Activated CD8-positive, alpha-beta T cell treated with anti-CD3 and anti-CD28 coated beads, Interleukin-2, amount 10 ng/mL, durations not matched to agents 7 days and 5 days (primary cell): ENCODE measurements at places on chromosomes 16 and 17.

DNA sequence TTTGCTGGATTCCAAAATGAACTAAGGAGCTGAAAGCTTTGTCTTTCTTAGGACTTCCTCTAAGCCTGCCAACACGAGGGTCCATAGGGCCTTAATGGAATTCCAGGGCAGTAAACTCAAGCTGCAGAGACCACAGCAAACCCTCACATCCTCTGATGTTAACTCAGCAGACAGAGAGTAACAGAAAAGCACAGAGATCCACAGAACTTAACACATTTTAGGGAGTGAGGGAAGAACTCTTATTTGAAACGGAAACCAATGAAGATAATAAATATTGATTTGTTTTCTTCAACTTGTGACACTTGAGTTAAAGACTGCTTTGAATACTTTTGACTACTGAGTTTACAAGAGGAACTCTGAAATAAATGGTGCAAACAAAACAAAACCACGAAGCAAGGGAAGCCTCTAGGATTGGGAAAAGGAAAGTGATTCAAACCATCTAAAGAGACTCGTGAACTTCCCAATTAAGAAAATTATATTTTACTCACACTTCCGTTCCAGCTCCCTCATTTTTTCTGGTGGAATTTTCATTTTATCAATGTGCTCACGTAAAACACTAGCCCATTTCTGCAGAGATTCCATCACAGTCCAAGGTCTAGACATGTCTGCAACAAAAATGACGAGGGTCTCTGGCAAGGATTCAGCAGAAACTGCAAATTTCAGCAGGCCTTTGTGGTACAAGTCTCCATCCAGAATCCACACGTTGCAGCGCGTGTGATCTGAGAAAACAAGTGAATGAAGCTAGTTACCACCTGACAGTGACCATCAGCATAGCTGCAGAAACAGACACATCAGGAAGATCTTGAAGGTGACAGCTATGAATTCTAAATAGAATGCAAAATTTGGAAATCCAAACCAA is 9.2 kb downstream of the DYNC1LI2 start:
- H3K27ac ChIP-seq = no peak overlapping the region
- no peak for DNase-seq
- peaks cover 40% of the 10 kb centered on the region for H3K4me1 ChIP-seq
- no peaks in the 10 kb centered on the region for H3K27me3 ChIP-seq

- DNase-seq = no peak
- peak overlapping the region; percentile 93 for H3K27ac ChIP-seq
- no peaks in the 10 kb centered on the region for H3K36me3 ChIP-seq
- peak overlapping the region; percentile 89 for H3K4me3 ChIP-seq
- H3K4me1 ChIP-seq = peaks cover 41% of the 10 kb centered on the region
These were observed 2.1 kb upstream of the ESRP2 start for GRCh38 chr16:68238029-68238345.

DNA sequence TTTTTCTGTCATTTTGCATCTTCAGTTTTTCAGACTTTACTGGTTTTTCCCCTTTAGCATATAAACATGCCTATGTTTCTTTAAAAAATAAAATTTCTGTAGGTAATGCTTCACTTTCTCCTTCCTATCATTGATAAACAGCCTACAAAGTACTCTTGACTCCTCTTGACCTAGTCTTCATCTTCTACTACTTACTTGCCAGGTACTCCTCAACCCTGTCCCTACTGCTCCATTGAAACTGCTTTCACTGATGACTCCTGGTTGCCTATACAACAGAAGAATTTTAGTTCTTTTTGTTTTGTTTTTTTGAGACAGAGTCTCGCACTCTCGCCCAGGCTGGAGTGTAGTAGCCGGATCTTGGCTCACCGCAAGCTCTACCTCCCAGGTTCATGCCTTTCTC is 7.0 kb downstream of the DDX42 start:
- peak; percentile 12 for DNase-seq
- H3K4me3 ChIP-seq = no peak overlapping the region
- H3K27me3 ChIP-seq = no peaks in the 10 kb centered on the region
- H3K27ac ChIP-seq = no peak overlapping the region

GRCh38 chr16:22937169-22937568 is 123.2 kb downstream of the HS3ST2 start:
- peaks cover 14% of the 10 kb centered on the region for H3K27me3 ChIP-seq
- H3K4me1 ChIP-seq = no peaks in the 10 kb centered on the region
- DNase-seq = no peak
- no peak overlapping the region for H3K27ac ChIP-seq

DNA sequence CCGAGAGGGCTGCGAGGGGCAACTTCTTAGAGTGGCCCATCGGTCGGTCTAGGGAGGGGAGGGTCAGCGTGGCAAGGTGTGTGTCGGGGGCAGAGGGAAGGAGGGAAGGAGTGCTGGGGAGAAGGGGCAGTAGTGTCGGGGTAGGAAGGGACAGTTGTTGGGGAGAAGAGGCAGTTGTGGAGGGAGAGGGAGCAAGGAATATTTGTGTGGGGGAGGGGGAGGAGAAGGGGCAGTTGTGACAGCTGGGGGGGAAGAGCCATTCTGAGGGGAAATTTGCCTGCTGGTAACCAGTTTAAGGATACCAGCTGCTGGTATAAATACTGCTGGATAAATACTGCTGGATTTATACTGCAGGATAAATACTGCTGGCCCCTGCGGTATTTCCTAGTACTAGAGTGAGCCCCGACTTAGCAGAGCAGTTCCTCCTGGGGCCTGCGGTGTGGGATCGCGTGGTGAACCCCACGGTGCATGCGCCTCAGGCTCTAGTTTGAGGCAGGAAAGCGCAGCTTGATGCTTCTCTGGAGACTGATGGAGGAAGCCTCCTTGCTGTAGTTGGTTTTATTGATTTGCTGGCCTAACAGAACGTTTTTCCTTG is 309 bp downstream of the DNAH2 start:
- DNase-seq = peak; percentile 86
- peak overlapping the region; percentile 82 for H3K4me3 ChIP-seq
- H3K27ac ChIP-seq = peak overlapping the region; percentile 25
- H3K4me1 ChIP-seq = peaks cover 39% of the 10 kb centered on the region
- H3K27me3 ChIP-seq = peaks cover 60% of the 10 kb centered on the region

- H3K4me1 ChIP-seq = peaks cover 40% of the 10 kb centered on the region
- no peak overlapping the region for H3K27ac ChIP-seq
- H3K36me3 ChIP-seq = no peaks in the 10 kb centered on the region
These were observed 20.8 kb upstream of the PLLP start for GRCh38 chr16:57305159-57305811.

DNA sequence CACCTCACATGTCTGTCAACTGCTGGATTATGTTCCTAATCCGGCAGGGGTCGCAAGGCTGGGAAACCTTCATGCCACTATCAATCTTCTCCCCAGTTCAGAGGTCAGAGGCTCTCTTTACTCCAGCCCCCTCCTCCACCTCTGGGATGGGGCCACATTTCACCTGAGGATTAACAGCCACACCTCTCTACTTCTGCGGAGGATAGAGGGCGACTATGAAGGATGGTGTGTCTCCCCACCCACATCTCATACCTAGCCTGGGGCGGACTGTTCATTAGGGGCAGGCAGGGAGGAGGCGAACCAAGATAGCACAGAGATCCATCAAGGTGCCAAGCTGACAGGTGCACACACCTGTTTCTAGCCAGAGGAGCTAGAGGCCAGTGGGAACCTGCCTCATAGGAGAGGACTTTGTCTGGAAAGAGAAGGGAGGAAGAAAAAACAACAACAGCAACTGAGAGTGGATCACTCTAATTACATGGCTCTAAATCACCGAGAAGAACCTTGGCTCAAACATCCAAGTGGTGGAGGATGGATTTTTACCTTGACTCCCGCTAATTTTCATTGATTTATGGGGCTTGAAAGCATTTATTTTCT is 41.9 kb upstream of the SKAP1 start:
- H3K27ac ChIP-seq = peak overlapping the region; percentile 62
- no peak overlapping the region for H3K4me3 ChIP-seq
- DNase-seq = no peak
- H3K4me1 ChIP-seq = peaks cover 10% of the 10 kb centered on the region
- peaks cover 15% of the 10 kb centered on the region for H3K27me3 ChIP-seq

- peaks cover 42% of the 10 kb centered on the region for H3K27me3 ChIP-seq
- H3K27ac ChIP-seq = no peak overlapping the region
- H3K4me1 ChIP-seq = peaks cover 6% of the 10 kb centered on the region
- H3K4me3 ChIP-seq = no peak overlapping the region
- no peaks in the 10 kb centered on the region for H3K36me3 ChIP-seq
These were observed 1.4 kb upstream of the KRT222 start for GRCh38 chr17:40666331-40666730.

DNA sequence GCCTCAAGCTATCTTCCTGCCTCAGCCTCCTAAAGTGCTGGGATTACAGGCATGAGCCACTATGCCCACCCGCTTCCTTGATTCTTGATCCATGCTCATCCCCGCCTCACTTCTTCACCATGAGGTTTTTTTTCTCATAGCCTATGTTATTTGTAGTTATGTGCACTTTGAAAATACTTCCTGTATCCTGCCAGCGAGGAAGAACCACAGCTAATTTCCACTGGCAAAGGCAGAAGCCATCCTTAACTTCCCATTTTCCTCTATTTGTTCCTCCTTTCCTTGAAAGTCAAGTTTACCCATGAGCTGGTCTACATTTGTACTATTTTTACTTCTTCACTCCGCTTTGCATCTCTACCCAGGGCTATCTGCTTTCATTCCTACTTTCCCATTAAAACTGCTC is 189.7 kb upstream of the ZFHX3 start:
- H3K27me3 ChIP-seq = no peaks in the 10 kb centered on the region
- no peak overlapping the region for H3K4me3 ChIP-seq
- H3K27ac ChIP-seq = no peak overlapping the region
- H3K4me1 ChIP-seq = no peaks in the 10 kb centered on the region
- H3K36me3 ChIP-seq = no peaks in the 10 kb centered on the region

DNA sequence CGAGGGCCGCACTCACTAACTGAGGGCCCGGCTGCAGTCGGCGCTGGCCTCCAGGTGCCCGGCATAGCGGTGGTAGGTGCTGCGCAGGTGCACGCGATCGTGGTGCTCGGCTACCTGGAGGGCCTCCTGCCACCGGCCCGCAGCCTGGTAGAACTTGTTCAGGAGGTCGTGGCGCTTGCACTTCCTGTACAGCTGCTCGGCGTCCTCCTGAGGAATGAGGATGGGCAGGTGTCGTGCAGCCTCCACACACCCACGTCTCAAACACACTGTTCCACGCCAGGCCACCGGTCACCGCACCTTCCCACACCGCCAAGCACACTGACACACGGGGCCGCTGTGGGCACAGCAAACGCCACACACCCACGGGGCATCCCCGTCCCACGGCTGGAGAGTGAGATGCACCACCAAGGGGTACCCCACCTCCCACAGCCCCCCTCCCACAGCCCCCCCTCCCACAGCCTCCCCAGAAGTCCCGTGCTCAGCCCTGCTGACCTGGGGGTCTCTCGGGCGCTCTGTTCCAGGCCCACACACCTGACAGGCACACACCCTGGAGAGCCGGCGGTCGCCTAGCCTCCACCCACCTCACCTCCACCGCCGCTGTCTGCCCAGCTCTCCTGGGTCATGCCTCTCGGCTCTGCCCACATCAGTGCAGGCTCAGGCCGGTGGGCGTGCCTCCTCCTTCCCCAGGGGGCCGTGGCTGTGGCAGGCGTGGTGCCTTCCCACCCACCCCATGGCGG is 7.4 kb upstream of the TMEM204 start:
- peak overlapping the region; percentile 87 for H3K27ac ChIP-seq
- H3K27me3 ChIP-seq = no peaks in the 10 kb centered on the region
- peaks cover 2% of the 10 kb centered on the region for H3K36me3 ChIP-seq

- DNase-seq = no peak
- no peaks in the 10 kb centered on the region for H3K36me3 ChIP-seq
- no peaks in the 10 kb centered on the region for H3K27me3 ChIP-seq
These were observed 33.1 kb upstream of the CRISPLD2 start for GRCh38 chr16:84786605-84787262.

DNA sequence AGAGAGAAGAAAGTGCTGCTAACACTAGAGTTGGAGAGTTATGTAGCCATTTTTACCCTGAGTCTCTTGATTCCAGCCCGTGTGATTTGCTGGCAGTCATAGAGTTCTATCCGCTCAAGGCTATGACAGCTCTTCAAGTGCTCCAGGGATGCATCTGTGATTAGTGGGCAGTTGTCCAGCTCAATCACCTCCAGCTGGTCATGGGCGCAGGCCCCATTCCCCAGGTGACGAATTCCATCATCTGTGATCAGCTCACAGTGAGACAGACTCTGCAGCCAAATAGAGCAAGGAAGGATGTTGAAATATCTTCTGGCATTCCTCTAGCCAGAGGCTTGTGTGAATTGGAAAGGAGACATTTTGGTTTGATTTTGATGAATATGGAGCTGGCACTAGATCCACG is 38.4 kb upstream of the STAC2 start:
- peaks cover 12% of the 10 kb centered on the region for H3K36me3 ChIP-seq
- no peak for DNase-seq
- no peaks in the 10 kb centered on the region for H3K27me3 ChIP-seq
- H3K4me1 ChIP-seq = no peaks in the 10 kb centered on the region
- no peak overlapping the region for H3K27ac ChIP-seq
- H3K4me3 ChIP-seq = no peak overlapping the region

DNA sequence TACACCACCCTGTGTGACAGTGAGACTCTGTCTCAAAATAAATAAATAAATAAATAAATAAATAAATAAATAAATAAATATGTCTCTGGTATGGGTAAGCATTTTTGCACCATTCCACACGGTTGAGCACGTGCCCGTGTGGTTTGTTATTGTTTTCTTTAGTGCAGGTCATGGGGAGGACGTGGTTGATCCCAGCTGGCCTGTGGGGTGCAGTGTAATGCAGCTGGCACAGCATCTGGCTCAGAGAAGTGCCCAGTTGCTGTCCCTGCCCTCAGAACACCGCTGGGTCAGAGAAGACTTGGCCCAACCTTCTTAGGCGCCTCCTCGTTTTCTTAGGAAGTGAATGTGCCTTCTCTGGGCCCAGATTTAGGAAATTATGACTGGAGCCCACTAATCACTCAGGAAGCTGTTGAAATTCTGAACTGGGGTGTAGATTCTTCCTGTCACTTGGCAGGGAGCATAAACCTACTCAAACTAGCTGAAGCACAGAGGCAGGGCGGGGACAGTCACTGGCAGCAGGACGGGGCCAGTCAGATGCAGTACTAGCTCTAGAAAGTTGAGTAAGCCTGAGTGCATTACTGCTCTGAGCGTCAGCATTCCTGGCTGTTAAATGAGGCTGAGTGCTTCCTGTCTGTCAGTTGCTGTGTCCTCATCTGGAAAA is 85.9 kb downstream of the SNX29 start:
- H3K4me1 ChIP-seq = peaks cover 25% of the 10 kb centered on the region
- H3K36me3 ChIP-seq = no peaks in the 10 kb centered on the region
- no peaks in the 10 kb centered on the region for H3K27me3 ChIP-seq
- DNase-seq = no peak
- H3K27ac ChIP-seq = no peak overlapping the region
- H3K4me3 ChIP-seq = no peak overlapping the region

DNA sequence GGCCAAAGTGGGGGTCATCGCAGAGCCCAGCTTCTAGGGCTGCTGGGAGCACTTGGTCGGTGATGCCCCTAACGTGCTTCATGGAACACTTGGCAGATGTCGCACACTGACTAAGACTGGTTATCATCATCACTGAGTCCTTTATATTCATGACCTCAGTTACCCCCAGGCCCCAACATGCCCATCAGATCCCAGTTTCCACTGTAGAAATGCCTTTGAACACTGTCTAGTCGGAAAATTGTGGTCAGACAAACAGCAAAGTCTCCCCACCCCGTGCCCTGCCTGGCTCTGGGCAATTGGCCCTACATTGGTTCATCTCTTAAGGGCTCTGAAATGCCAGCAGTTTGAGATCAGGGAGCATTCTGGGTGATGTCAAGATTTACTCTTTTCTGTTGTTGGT is 51.3 kb downstream of the NKD1 start:
- no peaks in the 10 kb centered on the region for H3K36me3 ChIP-seq
- no peak overlapping the region for H3K4me3 ChIP-seq
- H3K27me3 ChIP-seq = no peaks in the 10 kb centered on the region
- DNase-seq = no peak
